Dermis microvascular lymphatic vessel endothelial cell (primary cell): ENCODE measurements at places on chromosomes 4 and X. TPM values are rescaled to one million over a fixed set of nuclear protein-coding genes. Genes with fewer than 3 reads are reported as not detected.
A peak's percentile ranks its signal among the peaks of the same experiment; 100 is the strongest.

MAGEA10 gene
- not detected in 2 replicates for total RNA-seq

OCIAD1 gene
- total RNA-seq: 51.5 and 60.3 TPM in 2 replicates

PDCL2 gene
- not detected in 2 replicates for total RNA-seq

AVPR2 gene
- 1.9 and 2.0 TPM in 2 replicates for total RNA-seq

LEF1 gene
- total RNA-seq: 0.13 TPM in 1 of 2 replicates, not detected in the other

CDS1 gene
- total RNA-seq: under 0.01 TPM in 1 of 2 replicates, not detected in the other

RAI2 gene
- 1.2 and 3.3 TPM in 2 replicates for total RNA-seq

PPA2 gene
- 50.8 and 54.5 TPM in 2 replicates for total RNA-seq

CXCL8 gene
- 35.7 and 48.3 TPM in 2 replicates for total RNA-seq

- peak; percentile 62 for DNase-seq
Observed at GRCh38 chr4:4575284-4576211, 33.7 kb upstream of the STX18 start.

DNA sequence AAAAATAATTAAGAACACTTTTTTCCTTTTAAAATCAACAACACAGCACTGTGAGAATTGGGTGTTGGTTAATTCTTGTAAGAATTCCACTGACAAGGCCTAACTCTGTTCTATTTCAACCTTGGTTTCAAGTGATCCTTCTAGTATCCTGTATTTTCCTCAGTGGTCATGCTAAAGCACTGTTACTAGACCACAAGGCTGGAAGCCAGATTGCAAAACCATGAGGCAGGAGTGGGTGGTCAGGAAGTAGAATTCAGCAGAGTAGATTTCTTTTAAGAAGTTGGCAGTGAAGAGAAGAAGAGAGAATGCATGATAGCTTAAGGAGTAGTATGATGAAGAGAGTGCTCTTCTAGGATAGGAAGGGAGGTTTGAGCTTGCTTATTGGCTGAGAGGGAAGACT, 71.6 kb upstream of the LEF1 start:
- DNase-seq: no peak

DNA sequence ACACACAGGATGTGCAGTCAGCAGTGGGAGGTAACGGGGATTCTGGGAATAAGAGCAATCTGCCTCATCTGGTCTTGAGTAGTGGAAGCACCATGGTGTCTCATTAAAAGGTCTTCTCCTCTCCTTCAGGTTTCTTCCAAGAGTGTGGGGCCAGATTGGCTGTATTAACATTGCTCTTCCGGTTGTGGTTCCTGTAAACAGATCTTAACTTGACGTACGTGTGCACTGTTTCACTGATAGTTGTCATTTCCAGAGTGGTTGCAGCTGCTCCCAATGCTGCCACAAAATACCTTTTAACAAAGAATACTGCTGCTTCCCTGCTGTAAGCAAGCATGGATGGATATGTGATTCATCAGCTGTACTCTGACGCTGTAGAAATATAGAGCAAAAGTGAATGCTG, 1443.4 kb upstream of the TENM3 start:
- DNase-seq: no peak

DNA sequence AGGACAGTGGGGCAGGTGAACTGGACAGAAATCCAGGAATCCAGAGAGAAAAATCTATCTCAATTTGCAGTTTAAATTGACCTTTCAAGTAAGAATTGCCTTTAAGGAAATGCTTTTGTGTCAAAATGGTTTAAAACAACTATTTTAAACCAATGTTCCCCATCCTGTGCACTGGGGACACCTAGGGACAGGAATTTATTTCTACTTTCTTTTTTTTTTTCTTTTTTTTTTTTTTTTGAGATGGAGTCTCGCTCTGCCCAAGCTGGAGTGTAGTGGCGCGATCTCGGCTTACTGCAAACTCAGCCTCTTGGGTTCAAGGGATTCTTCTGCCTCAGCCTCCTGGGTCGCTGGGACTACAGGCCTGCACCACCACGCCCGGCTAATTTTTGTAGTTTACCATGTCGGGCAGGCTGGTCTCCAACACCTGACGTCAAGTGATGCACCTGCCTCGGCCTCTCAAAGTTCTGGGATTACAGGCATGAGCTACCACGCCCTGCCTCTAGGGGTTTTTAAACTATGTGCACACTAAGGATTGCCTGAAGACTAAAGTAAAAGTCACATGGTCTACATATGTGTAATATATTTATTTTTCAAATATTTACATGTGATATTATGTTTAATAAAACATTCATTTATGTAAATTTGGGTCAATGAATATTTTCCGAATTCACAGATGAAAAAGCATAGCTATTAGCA, 1213.4 kb downstream of the STIM2 start:
- DNase-seq: no peak

DNA sequence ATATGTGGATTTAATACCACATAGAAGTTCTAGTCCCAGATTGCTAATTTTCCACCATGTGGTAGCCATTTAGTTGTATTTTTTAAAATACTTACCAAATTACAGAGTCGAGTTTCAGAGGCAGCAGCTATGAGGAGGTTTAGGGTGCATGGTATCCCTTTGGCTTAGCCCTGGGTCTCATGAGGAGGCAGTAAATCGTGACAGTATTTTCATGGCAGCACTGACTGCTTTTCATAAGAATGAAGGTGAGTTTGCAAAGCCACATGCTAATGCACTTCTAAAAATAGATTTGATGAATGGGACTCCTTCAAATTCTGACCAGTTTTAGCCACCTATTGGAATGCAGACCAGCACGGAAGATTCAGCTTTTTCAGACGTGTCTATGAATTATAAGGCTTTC, 114.0 kb upstream of the FRG1 start:
- DNase-seq: no peak

DNA sequence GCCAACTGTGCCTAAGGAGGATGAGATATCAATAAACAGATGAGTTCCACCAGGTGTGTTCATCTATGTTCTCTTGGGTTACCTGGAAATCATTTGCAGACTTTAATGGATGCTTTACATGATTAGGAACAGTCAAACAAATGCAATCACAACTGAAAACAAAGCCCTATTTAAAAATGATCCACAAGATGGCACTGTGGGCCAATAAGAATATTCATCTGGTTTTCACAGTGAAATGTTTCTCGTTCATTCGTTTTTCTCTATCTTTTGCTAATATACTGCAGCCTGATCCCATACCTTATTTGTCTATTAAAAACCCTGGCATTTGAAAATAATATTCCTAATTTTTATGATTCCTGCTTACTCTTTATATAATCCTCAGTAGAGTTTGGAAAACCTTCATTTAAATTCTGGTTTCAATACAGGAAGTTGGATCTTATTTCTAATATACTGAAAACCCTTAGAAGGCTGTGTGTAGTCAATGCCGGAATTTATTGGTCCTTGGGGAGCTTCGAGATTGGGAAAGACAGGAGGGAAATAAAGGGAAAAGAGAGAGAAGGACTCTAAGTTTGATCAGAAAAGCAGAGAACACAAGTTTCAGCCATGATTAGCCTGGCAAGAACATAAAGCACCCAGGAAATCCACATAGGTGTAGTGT, 63.8 kb upstream of the TAPT1 start:
- peak; percentile 53 for DNase-seq

- no peak for DNase-seq
Observed at GRCh38 chr4:187139141-187139540, 415.5 kb upstream of the FAT1 start.

DNA sequence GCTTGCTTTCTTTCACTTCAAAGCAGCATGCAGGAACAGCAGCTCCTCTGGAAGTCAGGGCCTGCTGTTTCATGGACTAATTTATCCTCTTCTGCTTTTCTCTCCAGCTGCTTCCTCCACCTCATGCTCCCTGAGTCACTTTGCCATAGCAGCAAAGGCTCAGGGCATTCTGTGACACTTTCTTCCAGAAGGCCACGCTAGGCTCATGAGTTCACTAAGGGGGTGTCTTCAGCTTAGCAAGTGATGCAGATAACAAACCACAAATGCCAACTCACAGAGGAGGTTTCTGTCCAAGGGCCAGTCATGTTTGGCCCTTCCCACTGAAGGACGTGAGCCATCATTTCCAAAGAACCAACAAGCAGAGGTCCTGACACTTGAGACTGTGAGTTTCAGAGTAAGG, 200.2 kb downstream of the ADGRA3 start:
- DNase-seq: no peak

GRCh38 chr4:76705472-76705871, 192.5 kb downstream of the SOWAHB start:
- DNase-seq: no peak

- DNase-seq: no peak
Observed at GRCh38 chrX:37840931-37841330, 6.4 kb downstream of the DYNLT3 start.

DNA sequence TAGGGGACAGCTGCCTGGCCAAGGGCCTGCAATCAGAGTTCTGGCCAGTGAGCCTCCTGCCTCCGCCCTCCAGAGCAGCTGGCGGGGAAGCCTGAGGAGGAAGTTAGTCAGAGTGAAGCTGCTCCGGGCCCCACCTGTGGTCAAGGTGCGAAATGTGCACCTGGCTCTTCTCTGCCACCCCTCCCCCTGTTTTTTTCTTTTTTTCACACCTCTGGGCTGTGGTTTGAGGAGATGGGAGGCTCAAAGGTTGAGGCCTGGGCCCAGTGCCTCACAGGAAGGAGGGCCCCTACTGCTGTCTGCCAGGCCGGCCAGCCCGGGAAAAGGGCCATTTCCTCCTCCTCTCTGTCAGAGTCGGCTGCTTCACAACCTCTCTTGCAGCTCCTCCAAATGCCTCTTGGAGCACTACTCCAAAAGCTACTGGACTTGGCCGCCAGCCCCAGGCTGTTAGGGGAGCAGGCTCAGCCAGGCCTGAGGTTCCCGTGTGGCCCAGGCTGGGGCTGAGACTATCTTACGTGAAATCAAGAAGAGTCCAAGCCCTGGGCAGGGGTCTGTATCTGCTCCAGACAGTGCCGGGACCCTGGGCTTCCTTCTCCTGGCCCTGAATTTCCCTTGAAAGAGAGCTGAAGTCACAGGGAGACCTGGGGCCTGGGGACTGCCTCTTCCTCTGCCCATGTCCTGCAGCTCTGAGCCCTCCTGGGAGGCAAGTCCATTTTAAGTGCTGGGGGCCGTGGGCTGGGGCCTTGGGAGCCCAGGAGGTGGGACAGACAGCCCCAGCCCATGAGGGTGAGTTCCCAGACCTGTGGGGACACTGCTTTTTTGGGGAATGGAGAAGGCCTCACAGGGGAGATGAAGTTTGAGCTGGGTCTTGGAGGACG, 4.5 kb upstream of the CXCR3 start:
- DNase-seq: peak; percentile 40

DNA sequence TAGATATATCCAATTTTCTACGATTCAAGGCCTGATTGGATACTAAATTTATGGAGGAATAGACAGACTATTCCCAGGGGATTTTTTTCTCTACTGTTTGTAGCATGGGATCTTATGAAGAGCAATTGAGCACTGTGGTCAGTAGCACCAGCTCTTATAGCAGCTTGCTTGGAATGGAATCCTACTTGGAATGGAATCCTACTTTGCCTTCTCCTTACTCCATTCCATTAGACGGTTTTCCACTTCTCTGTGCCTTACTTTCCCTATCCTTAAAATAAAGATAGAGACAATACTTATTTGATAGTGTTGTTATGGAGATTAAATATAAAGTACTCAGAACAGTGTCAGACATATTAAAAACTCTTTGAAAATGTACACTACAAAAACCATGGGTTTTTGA, 133.5 kb downstream of the BTC start:
- no peak for DNase-seq

DNA sequence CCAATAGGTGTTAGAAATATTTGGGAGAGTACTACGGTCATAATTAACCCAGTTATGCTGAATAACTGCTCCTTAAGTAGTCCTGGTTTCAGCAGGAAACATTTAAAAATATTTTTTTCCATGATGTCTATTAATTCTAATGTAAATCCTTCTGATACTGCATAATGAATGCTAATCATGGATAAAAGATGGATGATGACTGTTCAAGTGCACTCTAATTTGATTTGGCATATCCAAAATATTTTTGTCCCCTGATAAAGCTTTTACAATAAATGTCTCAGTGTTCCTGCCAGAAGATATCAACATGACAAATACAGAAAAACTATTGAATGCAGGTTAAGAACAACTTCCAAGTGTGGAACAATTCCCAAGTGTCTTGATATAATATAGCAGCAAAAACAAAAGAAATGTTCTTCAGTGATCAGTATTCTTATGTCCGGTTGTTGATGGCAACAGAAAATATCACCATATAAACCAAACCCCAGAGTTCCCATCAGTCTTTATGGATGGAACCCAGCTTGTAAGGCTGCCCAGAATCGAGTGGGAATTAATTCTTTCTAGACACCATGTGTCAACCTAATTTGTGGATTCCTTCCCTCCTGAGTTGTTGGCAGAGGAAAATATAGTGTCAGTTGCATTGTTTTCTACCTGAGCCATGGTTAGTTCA, 205.4 kb upstream of the GK2 start:
- no peak for DNase-seq

GRCh38 chr4:2469192-2469984, 482 bp downstream of the RNF4 start:
- no peak for DNase-seq

GRCh38 chrX:110097920-110098319, 95.0 kb downstream of the TMEM164 start:
- no peak for DNase-seq
